ENCODE measurements at places on chromosomes 16 and 17. TPM values are rescaled to one million over a fixed set of nuclear protein-coding genes. Genes with fewer than 3 reads are reported as not detected.

Gene SP6
- total RNA-seq, result 0.90 TPM

Gene NKD1
- total RNA-seq, result 1.9 TPM

- no peak for DNase-seq
These were observed 140.4 kb upstream of the CA10 start for GRCh38 chr17:52298881-52299280.

Gene SHCBP1
- 17.2 TPM for total RNA-seq

GRCh38 chr16:4327386-4328045 lies 11.6 kb downstream of the GLIS2 start:
- no peak for DNase-seq

GRCh38 chr16:89431630-89432029 lies 58.7 kb downstream of the ANKRD11 start:
- no peak for DNase-seq

DNA sequence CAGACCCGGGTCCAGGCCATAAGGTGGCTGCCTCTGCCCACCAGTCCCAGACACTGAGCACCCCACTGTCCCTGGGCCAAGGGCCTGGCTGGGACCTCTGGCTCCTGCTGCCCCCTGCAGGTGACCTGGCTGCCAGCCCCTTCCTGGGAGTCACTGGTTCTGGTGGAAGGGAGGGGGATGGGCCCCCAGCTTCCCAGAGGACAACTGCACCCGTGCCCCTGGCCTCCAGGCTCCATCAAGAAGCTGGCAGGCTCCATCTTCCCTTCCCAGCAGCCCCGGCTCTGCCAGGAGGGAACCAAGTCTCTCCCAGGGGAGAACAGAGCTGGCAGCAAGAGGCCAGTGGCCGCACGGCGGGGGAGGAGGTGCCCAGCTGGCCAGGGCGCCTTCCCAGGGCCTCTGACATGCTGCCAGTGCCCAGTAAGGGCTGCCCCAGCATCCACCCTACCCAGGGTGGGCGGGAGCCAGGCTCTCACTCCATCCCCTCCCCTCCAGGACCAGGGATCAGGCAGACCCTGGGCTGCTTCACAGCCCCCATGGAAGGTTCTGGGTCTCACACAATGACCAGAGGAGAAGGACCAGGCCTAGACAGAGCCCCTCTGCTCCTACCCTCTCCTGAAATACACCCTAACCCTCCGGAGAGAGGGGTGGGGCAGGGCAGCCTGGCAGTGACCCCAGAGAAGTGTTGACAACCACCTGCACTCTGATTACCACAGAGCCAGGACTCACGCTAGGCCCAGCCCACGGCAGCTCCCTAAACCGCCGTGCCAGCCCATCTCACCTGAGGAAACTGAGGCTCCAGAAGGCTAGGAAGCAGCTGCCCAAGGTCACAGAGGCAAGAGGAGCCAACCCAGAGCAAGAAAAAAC lies 3.6 kb downstream of the CLUH start:
- DNase-seq, result peak; percentile 82

- DNase-seq, result no peak
These were observed 58.4 kb downstream of the PHKB start for GRCh38 chr16:47519546-47519945.

- no peak for DNase-seq
These were observed 16.2 kb upstream of the KLHDC4 start for GRCh38 chr16:87782033-87782432.

DNA sequence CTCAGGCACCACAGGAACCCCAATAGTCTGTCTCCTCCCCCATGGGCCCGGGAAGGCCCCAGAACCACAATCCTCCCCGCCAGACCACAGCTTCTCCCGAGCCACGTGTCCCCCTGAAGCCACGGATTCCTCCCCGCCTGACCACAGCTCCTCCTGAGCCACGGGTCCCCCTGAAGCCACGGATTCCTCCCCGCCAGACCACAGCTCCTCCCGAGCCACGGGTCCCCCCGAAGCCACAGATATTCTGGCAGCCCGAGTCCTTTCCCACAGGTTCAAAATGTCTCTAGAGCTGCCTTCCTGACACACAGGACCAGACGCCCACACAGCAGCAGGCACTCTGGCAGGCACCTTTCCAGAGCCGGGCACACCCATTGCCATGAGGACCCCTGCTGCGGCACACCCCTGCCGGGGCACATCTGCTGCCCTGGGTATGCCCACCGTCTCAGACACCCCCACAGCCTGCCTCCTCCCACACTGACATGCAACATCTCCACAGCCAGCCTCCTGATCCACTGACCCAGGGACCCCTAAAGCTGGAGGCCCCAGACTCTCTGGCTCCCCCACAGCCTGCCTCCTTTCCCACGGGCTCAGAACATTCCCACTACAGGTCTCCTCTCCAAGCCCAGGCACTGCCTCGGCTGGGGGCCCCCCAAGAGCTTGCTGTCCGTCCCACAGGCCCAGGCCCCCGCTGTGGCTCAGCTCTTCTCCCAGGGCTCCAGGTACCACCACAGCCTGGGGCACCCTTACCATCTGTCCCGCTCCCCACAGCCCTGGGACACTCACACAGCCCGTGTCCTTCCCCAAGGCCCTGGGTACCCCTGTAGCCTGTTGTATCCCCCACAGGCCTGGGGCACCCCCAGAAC lies 2.2 kb downstream of the KIAA0753 start:
- DNase-seq, result no peak

- no peak for DNase-seq
These were observed 298.5 kb upstream of the FOXF1 start for GRCh38 chr16:86211800-86212199.

Gene CA7
- total RNA-seq, result 0.55 TPM

- DNase-seq, result no peak
These were observed 5.5 kb downstream of the TIMM22 start for GRCh38 chr17:1002412-1002753.

DNA sequence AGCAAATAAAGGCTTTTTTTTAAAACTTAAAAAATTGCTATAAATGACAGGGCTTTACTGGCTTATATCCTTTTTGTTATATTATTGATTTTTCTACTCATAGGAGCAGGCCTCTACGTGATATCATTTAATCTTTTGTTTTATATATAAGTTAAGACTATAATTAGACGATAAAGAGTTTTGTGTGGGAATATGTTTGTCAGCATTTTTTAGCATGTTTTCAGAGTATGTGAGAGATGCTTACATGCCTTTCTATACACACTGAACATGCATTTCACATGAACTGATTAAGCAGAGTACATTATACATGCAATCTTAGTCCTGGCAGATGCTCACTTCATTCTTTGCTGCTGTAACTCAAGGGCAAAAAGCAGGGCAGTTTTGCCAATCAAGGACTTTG lies 7.7 kb upstream of the KRT222 start:
- no peak for DNase-seq

DNA sequence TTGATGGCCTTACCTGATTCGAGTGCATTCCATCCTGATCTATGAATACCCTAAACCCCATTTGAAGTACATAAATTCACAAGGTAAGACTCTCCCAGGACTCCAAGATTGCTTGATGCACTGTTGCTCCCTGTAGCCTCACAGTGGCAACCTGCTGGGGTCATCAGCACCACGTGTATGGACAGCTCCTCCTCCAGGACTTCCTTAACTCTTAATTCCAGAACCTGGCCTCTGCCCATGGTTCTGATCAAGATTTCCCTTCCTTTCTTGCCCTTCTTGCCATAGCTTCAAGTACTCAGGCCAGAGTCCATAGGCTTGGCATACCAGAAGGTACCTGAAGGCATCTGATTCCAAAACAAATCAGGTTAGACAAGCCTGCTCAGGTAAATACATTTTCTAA lies 34.0 kb upstream of the NLK start:
- DNase-seq, result peak; percentile 86

DNA sequence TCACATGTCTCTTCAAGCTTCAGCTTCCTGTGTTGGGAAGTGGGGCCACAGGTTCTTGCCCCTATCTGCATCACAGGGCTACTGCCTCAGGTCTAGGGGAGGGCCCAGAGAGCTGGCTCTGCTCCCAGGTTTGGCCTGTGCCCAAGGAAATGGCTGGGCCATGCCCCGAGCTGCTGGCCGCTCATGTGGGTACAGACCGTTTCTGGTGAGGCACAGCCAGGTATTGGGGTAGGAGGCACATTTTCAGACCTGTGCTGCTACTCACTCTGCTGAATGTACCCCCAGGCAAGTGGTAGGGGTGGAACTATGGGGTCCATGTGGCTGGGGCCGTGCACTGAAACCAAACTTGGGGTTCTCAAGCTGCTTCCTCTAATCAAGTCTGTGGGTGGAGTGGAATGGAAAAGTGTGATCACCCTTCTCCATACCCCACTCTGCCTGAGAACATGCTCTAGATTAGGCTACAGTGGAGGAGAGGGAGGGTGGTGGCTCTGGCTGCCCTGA lies 4.6 kb downstream of the GAS2L2 start:
- no peak for DNase-seq

DNA sequence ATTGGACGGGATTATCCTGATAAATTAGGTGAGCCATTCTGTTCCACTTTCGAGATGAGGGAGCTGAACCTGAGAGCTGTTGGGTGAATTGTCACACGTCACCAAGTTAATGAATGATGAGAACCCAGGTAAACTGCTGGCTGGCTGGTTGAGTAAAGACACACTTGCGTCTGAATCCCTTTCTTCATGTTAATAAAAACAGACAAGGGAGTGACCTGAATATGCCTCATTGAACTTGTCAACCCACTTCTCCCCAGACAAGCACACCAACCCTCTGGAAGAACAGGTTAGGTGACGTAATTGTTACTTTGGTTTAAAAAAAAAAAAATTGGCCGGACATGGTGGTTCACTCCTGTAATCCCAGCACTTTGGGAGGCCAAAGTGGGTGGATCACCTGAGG lies 400.9 kb upstream of the CDH5 start:
- DNase-seq, result no peak

Gene HYDIN
- 1.7 TPM for total RNA-seq

Gene MGAT5B
- 4.6 TPM for total RNA-seq

DNA sequence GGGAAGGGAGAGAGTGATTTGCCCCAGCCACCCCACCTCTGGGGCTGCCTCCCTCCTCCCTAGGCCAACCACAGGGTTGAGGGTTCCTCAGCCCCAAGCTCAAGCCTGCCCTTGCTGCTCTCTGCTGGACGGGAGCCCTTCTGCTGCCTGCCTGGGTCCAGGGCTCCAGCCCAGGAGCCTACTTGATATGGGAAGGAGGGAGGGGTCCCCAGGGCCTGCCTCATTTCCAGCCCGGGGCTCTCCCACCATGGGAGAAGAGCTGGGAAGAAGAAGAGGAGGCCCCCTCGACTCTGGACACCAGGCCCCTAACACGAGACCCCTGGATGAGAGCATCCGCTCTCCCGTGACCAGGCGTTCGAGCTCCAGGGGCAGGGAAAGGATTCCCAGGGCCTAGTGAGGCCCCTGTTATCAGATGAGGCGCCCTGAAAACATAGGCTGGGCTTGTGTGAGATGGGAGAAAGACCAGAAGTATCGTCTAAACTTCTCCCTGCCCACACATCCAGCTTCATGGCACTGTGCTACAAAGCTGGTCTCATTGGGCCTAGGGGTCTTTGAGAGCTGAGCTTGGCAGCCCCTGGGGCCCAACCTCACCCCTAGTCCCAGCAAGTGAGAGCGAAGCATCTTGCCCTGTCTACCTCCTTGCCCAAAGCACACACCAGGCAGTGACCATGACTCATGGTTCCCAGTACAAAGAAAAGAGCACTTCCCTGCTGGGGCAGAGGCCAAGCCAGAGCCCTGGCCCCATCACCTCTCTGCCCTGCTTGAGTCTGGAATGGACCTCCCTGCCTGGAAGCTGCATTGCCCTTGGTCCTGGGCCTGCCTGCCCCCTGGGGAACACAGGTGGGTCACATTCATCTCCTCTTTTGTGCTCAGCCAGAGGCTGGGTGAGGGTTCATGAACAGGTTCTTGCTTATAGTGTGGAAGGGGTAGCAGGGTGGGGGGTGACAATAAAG lies 987 bp downstream of the SLC16A5 start:
- peak; percentile 78 for DNase-seq

Data from H9 (cell line).